RWPE2 (cell line): ENCODE measurements at places on chromosomes 2 and 18.

DNA sequence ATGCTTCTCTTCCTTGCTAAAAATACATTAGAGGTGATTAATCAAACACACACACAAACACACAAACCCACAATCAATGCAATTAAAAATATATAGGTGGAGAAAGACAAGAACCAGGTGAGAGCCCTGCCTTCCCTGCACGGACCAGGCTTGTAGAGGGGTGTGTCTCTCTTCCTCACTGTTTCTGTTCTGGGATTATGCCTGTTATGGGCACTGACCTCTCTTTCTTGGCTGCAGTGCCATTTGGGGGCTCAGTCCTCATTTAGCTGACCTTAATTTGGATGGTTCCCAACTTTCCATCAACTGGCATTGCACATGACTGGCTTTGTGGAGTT lies 89.8 kb downstream of the SH3RF3 start:
- DNase-seq = no peak

DNA sequence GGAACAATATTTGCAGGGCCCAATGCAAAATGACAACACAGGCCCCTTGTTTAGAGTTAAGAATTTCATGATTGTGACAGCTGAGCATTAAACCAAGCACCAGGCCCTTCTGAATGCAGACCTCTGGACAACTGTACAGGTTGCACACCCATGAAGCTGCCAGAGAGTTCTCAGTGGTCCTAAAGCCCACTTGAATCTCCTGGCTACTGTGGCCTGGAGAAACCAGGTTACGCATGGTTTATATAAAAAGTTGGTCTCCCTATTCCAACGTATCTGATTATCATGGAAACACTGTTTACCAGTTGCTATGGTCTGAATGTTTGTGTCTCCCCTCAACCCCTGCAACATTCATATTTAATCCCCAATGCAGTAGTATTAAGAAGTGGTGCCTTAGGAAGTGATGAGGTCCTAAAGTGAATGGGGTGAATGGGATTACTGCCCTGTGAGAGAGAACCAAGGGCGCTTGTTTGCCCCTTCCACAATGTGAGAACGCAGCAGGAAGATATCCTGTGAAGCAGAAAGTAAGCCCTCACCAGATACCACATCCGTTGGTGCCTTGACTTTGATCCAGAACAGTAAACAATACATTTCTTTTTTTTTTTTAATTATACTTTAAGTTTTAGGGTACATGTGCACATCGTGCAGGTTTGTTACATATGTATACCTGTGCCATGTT lies 48.0 kb upstream of the ANXA4 start:
- no peak for DNase-seq

DNA sequence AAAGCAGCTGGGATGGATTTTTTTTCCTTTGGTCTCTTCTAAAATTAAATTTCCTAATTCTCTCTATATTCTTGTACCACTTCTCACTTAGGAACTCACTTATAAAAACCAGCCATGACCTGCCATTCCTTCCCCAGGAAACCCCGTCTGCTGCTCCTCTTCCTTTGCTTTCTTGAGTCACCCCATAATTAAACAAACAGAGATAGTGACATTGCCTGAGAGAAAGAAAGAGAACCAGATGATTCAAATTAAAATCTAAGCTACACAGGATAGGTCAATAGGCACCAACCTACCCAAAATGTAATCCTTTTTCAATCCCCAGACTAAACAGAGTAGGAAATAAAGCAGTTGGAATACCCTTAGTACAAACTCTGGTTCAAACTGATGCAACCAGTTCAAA lies 9.7 kb downstream of the STK39 start:
- DNase-seq = no peak

DNA sequence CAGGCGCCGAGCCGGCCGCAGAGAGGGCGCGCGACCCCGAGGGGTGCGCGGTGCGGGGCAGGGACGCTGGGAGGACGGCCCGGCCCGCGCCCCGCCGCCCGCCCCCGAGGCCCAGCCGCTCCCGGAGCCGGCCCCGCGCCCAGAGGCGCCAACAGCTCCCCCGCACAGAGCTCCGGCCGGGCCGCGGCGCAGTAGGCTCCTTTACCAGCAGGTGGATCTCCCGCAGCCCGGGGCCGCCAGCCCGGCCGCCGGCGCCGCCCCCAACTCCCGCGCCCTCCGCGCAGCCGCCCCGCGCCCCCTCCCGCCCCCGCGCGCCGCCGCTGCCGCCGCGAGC lies 258 bp downstream of the MGAT4A start:
- no peak for DNase-seq

- DNase-seq = no peak
These were observed 103.0 kb downstream of the MAPK4 start for GRCh38 chr18:50662775-50663383.

DNA sequence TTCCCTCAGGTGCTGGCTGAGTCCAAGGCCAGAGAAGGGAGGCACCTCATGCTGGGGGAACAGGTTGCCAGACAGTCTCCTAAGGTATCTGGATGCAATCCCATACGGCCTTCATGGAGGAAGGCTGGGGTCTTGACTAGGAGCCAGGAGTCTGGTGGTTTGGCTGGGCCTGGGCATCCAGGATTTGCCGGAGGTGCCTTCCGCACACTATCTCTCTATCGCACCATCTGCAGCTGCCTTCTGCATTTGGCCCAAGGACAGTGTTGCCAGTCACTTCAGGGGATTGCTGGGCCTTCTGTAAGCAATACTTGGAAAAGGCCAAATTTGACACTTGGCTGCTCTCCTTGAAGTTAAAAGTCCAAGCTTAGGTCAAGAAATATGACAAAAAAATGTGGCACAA lies 327.2 kb downstream of the EN1 start:
- DNase-seq = no peak

- DNase-seq = no peak
These were observed 313.7 kb upstream of the MGAT5 start for GRCh38 chr2:133940134-133940533.

- peak; percentile 89 for DNase-seq
These were observed 32.9 kb downstream of the HS1BP3 start for GRCh38 chr2:20617892-20618467.

DNA sequence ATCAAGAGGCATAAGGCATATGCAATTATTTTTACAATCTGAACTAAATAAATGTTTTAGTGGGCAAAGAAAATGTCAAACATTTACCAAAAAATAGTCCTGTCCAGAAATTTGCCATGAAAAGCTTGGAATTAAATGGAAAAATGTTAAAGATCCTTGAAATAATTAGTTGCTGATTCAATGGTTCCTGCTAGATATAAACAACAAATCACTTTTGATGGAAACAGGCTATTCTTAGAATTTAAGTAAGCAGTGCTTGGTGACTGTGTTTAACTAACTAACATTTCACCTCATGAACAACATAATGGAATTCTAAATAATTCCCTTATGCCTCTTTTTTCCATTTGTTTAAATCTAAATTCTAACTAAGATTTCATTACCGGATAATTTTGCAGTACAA lies 3.9 kb downstream of the RND3 start:
- no peak for DNase-seq

GRCh38 chr2:217069263-217070042 lies 209.6 kb upstream of the TNP1 start:
- DNase-seq = no peak

GRCh38 chr2:178513876-178514275 lies 33.6 kb downstream of the PLEKHA3 start:
- DNase-seq = no peak
